IgD-negative memory B cell (primary cell): ENCODE measurements at places on chromosomes 6 and 20. TPM values are rescaled to one million over a fixed set of nuclear protein-coding genes. Genes with fewer than 3 reads are reported as not detected.

Gene RNF144B
- 6.2 TPM for polyA plus RNA-seq

Gene HBS1L
- 38.0 TPM for polyA plus RNA-seq

Gene CYP24A1
- polyA plus RNA-seq = not detected

Gene SFT2D1
- polyA plus RNA-seq = 64.2 TPM

Gene PXDC1
- 9.5 TPM for polyA plus RNA-seq

Gene UST
- polyA plus RNA-seq = 1.3 TPM

Gene TRIM15
- polyA plus RNA-seq = not detected

Gene RBBP8NL
- polyA plus RNA-seq = not detected

Gene FOXA2
- polyA plus RNA-seq = not detected

Gene VSX1
- polyA plus RNA-seq = not detected

Gene FITM2
- polyA plus RNA-seq = 0.76 TPM

Gene CRISP3
- polyA plus RNA-seq = not detected

Gene PDE10A
- not detected for polyA plus RNA-seq

Gene ZBTB12
- polyA plus RNA-seq = not detected

Gene BTNL2
- not detected for polyA plus RNA-seq

Gene BPIFB4
- not detected for polyA plus RNA-seq

Gene NR2E1
- not detected for polyA plus RNA-seq

Gene MYLK2
- polyA plus RNA-seq = not detected

Gene SLC35D3
- polyA plus RNA-seq = not detected

Gene VGLL2
- not detected for polyA plus RNA-seq

Gene SLC35F1
- polyA plus RNA-seq = not detected
